CD4-positive, alpha-beta memory T cell (primary cell): ENCODE measurements at places on chromosomes 6 and 20. TPM values are rescaled to one million over a fixed set of nuclear protein-coding genes. Genes with fewer than 3 reads are reported as not detected.

The SLC22A16 gene
- not detected for polyA plus RNA-seq

The TGM3 gene
- not detected for polyA plus RNA-seq

GRCh38 chr6:121609281-121609680 lies 173.8 kb downstream of the GJA1 start:
- no peak for DNase-seq
- no peaks in the 10 kb centered on the region for H3K27me3 ChIP-seq
- H3K4me3 ChIP-seq = no peak overlapping the region

The HLA-DRB5 gene
- 0.46 TPM for polyA plus RNA-seq

DNA sequence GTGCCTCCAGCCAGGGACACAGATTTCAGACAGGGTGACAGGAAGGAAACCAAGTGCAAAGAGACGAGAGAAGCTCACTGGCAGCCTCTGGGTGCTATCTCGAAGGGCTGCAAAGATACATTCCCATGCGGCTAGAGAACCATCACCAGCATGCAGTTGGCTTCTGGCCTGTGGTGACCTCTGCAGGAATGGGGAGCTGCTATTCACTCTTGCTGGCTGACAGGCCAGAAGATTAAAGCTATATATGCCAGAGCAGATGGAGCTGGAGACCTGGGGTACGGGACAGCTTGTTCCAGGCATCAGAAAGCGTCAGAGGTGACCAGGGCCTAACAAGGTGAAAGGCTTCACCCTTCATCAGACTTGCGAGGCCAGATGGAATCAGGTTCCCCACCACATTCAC lies 20.0 kb downstream of the MAP1LC3A start:
- H3K27ac ChIP-seq = no peak overlapping the region
- H3K36me3 ChIP-seq = peaks cover 6% of the 10 kb centered on the region
- H3K4me1 ChIP-seq = peaks cover 32% of the 10 kb centered on the region
- H3K4me3 ChIP-seq = no peak overlapping the region
- no peaks in the 10 kb centered on the region for H3K27me3 ChIP-seq

- H3K27me3 ChIP-seq = no peaks in the 10 kb centered on the region
- H3K4me3 ChIP-seq = no peak overlapping the region
- no peak overlapping the region for H3K27ac ChIP-seq
- no peak for DNase-seq
- H3K4me1 ChIP-seq = no peaks in the 10 kb centered on the region
- no peaks in the 10 kb centered on the region for H3K36me3 ChIP-seq
Measured at GRCh38 chr6:49326347-49326746, 136.7 kb downstream of the MMUT start.

The ANGPT4 gene
- polyA plus RNA-seq = not detected

DNA sequence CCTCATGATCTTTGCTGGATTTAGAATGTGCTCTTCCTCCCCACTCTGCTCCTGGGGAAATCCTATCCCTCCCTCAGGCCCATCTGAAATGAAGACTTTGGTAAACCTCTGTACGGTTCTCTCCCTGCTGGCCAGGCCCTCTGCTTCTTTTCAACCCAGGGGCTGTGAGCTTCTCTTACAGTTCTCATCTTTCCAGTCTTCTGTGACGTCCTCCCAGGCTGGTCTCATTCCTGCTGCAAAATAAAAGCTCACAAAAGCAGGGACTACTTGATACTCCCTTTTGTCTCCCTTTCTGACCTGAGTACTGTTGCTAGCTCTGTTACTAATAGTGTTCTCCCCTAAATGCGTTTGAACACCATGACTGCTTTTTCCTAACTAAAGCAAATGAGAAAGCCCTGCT lies 46.3 kb downstream of the UNC5CL start:
- no peaks in the 10 kb centered on the region for H3K27me3 ChIP-seq
- no peak overlapping the region for H3K27ac ChIP-seq
- no peaks in the 10 kb centered on the region for H3K4me1 ChIP-seq
- no peak for DNase-seq
- no peaks in the 10 kb centered on the region for H3K36me3 ChIP-seq
- H3K4me3 ChIP-seq = no peak overlapping the region

The ARMH2 gene
- not detected for polyA plus RNA-seq

GRCh38 chr20:52963131-52963530 lies 9.0 kb upstream of the TSHZ2 start:
- no peak overlapping the region for H3K27ac ChIP-seq
- DNase-seq = no peak
- H3K36me3 ChIP-seq = no peaks in the 10 kb centered on the region
- peaks cover 3% of the 10 kb centered on the region for H3K4me1 ChIP-seq

- no peak overlapping the region for H3K4me3 ChIP-seq
- no peaks in the 10 kb centered on the region for H3K27me3 ChIP-seq
- H3K4me1 ChIP-seq = no peaks in the 10 kb centered on the region
- H3K36me3 ChIP-seq = no peaks in the 10 kb centered on the region
Measured at GRCh38 chr20:24622856-24623255, 153.4 kb downstream of the SYNDIG1 start.

The SIRPD gene
- polyA plus RNA-seq = 0.11 TPM

DNA sequence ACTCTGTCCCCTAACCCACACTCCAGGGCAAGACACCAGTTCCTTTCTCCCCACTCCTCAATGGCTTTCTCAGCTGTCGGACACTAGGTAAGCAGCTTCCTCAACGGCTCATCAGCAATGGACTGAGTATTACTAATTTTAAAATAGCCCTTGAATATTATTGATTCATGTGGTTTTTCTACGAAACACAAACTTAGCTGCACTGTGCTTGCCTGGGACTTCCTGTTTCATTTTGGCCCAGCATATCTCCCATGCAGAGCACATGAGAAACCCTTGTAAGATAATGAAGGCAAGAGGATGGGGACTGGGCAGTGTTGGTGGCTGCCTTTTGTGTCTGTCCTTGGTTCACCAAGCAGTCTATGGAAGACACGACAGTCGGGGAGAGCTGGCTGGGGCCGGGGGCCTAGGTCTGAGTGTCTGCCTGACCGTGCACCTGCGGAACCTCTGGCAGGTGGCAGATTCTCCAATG lies 48.9 kb downstream of the RNASET2 start:
- H3K4me3 ChIP-seq = no peak overlapping the region
- peaks cover 20% of the 10 kb centered on the region for H3K4me1 ChIP-seq
- peaks cover under 1% of the 10 kb centered on the region for H3K36me3 ChIP-seq
- H3K27ac ChIP-seq = no peak overlapping the region
- no peaks in the 10 kb centered on the region for H3K27me3 ChIP-seq

The OR12D3 gene
- polyA plus RNA-seq = not detected

- H3K27ac ChIP-seq = no peak overlapping the region
- no peaks in the 10 kb centered on the region for H3K4me1 ChIP-seq
- H3K36me3 ChIP-seq = no peaks in the 10 kb centered on the region
- DNase-seq = no peak
- H3K4me3 ChIP-seq = no peak overlapping the region
Measured at GRCh38 chr6:13479971-13480434, 7.4 kb downstream of the GFOD1 start.

DNA sequence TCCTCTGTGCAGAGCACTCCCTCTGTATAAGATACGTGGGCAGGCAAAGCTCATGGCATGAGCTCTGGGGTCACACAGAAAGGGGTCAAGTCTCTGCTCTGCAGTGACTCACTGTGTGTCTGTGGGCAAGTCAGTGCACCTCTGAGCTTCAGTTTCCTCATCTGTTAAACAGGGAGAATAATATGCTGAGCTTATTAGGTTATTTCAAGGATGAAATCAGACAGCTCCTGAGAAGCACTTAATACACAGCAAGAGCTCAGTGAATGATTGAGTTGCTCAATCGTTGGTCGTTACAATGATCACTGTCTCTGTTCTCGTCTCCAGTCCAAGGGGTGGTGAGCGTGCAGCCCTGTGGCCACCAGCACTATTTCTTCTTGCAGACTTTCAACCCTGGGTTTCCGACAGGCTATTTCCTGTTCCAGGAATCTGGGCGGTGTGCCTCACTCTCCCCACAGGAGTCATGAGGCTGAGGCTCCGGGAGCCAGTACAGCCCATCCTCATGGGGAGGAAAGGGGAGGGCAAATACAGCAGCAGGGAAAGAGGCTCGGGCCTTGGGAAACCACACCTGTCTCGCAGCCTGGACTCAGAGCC lies 28.9 kb downstream of the KIAA1755 start:
- H3K27ac ChIP-seq = no peak overlapping the region
- no peak for DNase-seq
- no peaks in the 10 kb centered on the region for H3K27me3 ChIP-seq
- no peaks in the 10 kb centered on the region for H3K36me3 ChIP-seq
- no peak overlapping the region for H3K4me3 ChIP-seq
